Hypothalamus (tissue), 51 donors: ENCODE measurements at places on chromosomes 1 and 21.

GRCh38 chr1:5860277-5860676 lies 131.9 kb downstream of the NPHP4 start:
- no peak for DNase-seq

DNA sequence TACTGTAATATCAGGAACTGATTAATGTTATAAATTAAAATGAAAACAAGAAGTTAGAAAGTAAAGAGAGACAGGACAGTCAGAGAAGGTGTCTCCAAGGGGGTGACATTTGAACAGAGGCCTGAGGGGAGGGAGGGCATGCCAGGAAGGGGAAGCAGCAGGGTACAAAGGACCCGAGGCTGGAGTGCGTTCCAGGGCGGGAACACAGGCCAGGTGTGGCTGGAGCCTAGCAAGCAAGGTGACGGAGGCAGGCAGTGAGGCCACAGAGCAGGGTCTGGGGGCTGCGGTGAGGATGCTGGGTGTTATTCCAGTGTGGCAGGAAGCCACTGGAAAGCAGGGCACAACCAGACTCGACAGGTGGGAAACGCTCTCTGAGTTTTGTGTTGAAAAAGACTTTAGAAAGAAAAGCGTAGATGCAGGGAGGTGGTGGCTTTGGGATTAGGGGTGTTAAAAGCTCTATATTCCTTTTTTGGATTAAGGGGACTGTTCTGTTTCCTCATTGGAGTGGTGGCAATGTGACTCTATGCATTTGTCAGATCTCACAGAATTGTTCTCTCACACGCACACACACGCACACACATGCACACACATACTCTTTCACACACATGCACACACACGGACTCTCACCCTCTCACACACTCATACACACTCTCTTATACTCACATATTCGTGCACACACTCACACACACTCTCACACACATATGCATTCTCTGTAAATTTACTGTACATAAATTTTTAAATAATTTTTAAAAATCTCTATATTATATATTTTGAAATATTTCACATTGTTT lies 124.5 kb downstream of the GLIS1 start:
- DNase-seq = no peak

DNA sequence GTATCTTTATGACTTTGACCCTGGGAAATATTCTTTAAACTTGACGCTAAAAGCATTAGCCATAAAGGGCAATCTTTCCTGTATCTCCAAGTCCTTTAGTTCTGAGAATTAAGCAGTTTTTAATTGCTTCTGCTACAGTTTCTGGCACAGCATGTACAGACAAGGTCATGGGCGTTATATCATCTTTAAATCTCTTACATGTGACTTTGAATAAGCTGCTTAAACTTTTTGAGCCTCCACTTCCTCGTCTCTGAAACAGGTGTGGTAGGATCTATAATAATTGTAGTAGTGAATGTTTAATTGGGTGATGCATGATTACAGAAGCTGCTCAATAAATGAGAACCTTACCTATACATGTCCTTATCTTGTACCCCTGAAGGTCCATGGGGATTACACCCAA lies 153.4 kb downstream of the PLA2G4A start:
- DNase-seq = no peak

DNA sequence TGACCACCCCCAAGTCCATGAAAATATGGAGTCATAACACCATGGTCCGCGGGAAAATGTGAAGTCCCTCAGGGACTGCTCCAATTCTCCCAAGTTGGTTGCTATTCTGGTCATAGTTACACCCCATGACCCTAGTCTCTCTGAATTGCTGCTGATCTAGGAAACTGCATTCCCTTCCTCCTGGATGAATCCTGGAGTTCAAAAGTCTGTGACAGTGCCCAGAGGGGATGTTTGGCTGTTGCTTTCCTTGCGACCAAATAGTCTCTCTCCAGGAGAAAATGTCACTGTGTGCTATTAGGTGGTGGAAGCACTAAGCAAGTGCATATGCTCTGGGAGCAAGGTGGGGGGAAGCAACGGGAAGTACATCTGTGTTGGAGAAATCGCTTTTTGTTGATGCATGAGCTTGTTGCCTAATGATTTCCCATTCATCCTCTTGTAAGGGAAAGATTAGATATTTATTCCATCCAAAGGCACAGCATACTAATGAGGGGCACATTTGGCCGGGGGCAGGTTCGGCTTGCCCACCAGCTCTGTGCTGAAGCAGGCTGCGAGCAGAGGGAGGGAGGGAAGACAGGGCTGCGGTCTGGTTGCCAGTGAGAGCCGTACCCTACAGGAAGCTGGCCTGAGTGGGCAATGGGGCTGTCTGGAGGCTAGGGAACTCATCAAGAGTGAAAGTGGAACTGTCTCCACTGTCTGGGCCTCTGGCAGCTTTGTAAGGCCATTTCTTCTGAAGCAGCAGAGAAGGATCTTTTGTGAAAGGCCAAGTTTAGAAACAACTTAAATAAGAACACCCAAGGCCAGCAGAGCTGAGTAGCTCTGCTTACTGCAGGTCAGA lies 27.2 kb downstream of the SYT6 start:
- DNase-seq = no peak

- no peak for DNase-seq
Measured at GRCh38 chr1:185467122-185467521, 150.1 kb upstream of the IVNS1ABP start.

- DNase-seq = no peak
Measured at GRCh38 chr1:33131191-33131590, 50.2 kb downstream of the AZIN2 start.
